ENCODE measurements at places on chromosomes 2 and 18.

DNA sequence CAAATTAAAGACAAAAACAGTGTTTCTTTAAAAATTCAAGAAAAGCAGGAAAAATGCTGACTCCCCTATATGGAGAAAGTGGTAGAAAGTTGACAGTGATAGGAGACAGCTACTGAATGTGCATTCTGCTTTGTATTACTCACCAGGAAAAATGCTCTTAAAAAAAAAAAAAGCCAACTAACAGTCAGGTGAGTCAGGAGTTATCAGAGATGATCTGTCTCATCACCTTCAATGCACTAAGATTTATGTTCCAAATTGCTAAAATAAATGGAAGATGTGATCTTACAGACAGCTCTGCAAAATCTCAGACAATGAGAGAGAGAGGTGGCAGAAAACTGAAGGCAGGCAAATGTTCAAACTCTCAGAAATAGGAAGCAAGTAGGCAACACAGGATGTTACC lies 47.6 kb upstream of the ZNF521 start:
- DNase-seq: peak; percentile 17

DNA sequence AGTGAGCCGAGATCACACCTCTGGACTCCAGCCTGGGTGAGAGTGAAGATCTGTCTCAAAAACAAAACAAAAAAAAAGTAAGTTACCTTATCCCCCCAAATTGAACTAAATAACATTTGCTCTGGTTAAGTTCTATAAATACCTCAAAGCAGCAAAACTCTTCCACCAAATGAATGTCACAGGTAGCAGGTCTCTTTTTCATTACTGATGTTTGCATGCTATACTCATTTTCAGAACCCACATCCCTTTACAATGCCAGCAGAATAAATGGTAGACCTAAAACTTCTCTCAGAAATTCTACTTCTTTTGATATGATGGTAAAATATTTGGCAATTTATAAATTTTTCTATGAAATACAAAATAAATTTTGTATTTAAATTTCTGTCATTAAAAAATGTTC lies 22.3 kb downstream of the INO80D start:
- DNase-seq: no peak

DNA sequence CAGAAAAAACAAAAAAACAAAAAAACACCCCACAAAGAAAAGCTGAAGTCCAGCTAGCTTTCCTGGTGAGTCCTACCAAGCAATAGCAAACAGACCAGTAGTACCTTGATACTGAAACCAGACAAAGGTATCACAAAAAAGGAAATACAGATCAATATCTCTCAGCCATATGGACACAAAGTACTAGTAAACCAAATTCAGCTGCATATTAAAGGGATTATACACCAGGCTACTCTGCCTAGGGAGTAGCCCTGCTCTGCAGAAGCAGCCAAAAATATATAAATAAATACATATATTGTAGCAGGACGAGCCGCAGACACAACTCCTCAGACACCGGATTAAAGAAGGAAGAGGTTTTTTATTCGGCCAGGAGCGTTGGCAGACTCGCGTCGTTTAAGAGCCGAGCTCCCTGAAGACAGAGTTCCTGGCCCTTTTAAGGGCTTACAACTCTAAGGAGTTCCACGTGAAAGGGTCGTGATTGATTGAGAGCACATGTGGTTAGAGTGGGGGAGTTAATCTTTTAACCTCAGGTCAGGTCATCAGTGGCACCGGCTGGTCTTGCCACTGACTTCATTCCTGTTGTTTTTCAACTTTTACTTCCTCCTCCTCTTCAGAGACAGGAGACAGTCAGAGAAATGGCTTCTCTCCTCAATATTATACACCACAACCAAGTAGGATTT lies 38.4 kb upstream of the DTNB start:
- DNase-seq: no peak

DNA sequence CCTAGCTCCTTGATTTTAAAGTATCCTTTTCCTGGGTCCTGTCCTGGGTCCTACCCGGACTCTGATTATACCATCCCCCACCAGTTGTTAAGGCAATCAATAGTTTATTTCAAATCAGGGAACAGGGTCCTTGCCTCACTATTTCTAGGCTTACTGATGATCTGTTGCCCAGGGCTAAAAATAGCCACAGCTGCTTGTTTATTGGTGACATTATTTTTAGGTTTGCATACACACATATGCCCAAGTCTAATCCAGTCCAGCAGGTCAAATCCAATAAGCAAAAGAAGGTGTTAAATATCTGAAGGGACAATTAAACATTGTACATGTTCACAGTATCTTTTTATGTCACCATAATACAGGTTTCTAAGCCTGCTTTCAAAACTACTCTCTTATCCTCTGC lies 66.0 kb downstream of the RAB10 start:
- DNase-seq: no peak

DNA sequence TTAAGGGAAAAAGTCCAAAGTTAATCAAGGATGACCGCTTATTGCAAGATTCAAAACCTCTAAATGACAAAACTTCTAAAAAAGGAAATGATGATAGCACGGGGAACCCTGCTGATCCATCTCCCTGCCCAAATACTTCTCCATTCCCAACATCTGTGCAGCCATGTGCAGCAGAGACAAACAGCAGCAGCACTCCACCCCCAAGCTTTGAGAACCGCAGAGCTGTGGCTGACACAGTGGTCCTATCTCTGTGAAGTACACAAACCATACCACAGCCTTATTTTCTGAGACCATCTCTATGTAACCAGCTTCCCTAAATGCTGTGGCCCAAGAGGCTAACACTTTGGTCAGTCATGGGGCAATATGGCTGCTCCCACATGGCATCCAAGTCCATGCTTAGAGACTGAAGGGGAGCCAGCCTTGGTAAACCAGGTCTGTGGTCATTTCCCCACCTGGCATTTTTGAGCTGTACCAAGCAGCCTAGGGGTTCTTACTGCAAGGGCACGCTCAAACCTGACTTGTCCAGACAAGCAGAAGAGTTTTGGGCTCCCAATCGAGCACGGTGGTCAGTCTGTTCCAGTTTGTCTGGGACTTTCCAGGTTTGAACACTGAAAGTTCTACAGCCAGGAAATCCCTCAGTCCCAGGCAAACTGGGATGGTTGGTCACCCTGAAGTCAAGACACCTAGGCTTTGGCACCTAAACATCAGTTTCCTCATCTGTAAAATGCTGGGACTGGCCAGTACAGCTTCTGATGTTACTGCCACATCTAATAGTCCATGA lies 17.1 kb upstream of the NFE2L2 start:
- peak; percentile 33 for DNase-seq

DNA sequence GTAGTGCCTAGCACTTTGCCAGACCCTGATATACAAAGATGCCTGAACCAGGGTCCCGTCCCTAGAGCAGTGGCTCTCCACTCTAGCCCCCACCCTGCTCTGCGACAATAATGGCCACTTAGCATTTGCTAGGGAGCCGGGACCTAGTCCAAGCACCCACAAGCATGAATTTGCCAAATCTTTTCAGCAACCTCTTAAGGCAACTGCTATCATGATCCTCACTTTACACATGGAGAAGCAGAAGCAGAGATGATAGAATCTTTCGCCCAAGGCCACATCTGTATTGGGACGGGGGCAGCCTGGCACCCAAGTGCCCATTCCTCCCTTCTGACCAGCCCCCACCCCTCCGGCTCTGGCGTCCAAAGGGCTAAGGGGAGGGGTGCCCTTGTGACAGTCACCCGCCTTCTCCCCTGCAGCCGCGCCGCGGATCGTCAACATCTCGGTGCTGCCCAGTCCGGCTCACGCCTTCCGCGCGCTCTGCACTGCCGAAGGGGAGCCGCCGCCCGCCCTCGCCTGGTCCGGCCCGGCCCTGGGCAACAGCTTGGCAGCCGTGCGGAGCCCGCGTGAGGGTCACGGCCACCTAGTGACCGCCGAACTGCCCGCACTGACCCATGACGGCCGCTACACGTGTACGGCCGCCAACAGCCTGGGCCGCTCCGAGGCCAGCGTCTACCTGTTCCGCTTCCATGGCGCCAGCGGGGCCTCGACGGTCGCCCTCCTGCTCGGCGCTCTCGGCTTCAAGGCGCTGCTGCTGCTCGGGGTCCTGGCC lies 13.0 kb downstream of the SIGLEC15 start:
- no peak for DNase-seq
